NCI-H2227 treated with DMSO at 0.1 percent for 48 hours (cell line): ENCODE measurements at places on chromosomes 4 and X.
A peak's percentile ranks its signal among the peaks of the same experiment; 100 is the strongest.

- DNase-seq = no peak
These were observed 9.9 kb downstream of the TNIP2 start for GRCh38 chr4:2745981-2746806.

DNA sequence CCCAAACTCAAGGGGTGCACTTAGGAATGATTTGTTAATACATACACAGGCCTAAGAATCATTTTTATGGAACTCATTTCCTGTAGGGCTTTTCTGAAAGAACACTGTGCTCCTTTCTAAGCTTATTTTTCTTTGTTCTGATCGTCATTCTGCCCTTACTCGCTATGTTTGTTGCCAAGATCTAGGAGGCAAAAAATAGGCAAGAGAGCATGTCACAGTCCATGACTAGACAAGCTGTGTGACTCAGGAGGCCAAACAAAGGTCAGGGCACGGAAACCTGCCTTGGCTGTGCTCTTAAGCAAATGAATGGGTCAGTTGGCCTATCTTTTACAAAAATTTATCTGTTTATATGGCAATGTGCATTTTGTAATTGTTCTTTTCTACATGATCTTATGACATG is 42.5 kb upstream of the C1GALT1C1 start:
- DNase-seq = no peak

GRCh38 chr4:55757356-55757952 is 62.1 kb upstream of the EXOC1L start:
- no peak for DNase-seq

GRCh38 chrX:9429767-9430166 is 35.1 kb upstream of the TBL1X start:
- DNase-seq = no peak

DNA sequence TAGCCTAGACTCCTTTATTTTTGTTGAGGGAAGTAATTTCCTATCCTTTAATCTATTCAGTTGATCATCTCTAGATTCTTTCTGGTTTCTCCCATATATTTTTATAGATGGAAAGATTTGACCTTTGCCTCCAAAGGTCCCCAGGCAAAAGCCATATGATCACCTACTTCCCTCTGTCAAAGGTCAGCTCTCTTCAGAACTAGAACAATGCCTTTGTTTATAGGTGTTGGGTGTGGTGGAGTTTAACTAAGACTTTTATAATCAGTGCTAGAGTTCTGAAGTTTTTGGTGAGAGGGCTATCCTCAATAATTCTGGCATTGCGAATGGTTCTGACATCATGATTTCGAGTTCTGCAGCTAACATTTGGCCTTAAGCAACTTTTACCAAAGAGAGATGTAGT is 19.0 kb upstream of the DCAF8L2 start:
- DNase-seq = no peak

- no peak for DNase-seq
These were observed 507.0 kb downstream of the PPARGC1A start for GRCh38 chr4:23382879-23383278.

DNA sequence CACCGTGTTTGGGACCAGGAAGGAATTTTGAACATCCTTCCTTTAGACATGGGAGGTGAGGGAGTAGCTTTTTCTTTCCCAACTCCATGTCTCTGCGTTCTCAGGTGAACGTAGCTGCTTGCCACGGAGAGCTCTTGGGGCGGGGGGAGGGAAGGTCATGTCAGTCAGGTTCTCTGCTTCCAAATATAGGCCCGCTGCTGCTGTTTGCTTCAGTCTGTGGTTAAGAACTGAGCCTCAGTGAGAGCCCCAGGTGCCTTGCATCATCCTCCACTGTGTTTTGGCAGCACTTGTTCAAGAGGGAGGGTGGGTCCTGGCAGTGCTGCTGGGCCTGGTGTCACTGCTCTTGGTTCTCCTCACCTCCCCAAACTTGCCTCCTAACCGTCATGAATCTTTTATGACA is 46.5 kb downstream of the HADH start:
- no peak for DNase-seq

DNA sequence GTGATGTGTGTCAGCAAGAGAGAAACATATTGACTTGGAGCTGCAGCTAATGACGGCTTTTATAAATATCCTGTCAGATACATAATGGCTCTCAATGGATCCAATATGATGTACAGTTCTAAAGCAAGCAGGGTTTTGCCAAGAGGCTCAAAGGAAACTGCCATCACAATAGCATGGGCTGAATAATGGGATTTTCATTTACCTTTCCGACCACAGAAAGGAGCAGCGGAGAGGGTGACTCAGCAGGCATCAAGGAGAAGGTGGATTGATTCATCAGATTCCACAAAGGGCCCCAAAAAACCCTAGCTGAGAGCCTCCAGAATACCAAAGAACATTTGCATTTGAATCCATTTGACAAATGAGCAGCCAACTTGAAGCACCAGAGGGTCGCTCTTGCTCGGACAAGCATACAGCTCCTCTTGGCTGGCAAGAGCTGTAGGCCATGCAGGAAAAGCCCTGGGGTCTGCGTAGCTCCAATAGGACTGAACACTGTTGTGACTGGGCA is 355.7 kb upstream of the NOCT start:
- peak; percentile 1 for DNase-seq

DNA sequence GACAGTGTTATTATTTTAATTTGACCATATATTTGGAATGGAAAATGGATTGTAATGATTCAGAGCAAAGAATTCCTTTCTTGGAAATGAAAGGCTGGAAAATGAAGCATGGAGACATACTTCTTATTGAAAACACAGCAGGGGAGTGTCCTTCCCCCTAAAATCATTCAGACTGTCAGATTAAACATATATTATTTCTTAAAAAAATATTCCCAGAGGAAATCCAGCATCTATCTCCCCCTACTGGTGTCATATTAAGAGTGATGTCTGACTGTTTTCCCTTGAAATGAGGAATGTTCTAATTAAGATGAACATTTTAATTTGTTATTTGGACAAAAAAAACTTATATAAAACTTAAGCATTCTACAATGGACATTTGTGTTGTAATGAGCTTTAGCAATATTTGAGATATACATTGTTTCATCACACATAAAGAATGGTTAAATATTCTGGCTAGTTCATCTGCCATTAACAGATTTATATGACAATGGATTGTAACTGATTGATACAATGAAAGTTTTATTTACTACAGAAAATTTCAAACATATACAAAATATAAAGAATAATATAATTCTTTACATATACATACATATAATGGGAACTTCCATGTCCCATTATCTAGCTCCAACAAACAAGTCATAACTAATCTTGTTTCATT is 264.6 kb downstream of the SPRY1 start:
- no peak for DNase-seq

DNA sequence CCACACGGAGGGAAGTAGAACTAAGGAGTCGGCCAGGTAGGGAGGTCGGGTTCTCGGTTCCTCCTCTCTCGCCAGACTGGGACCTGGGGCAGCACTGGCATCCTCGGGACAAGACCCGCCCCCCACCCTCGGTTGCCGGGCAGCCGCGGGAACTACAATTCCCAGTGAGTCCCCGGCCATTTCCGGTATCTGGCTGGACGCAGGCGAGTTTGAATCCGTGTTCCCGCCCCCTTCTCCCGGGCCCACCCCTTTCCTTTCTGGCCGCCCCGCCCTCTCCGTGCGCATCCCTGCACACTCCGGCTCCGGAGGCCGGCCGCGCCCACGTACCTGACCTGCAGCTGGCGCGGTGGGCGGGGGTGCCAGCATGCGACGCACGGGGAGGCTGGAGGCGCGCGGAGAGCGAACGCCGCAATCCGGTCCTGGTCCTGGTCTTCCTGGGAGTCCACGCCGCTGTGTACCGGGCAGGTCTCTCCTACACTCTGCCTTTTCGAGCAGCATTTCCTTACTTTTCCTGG is 10.2 kb upstream of the DLG3 start:
- peak; percentile 96 for DNase-seq

GRCh38 chr4:137602436-137602835 is 70.1 kb upstream of the PCDH18 start:
- DNase-seq = no peak

- no peak for DNase-seq
These were observed 12.2 kb downstream of the ANXA5 start for GRCh38 chr4:121684561-121684960.
